ENCODE measurements at places on chromosomes 5 and 9.
A peak's percentile ranks its signal among the peaks of the same experiment; 100 is the strongest.

DNA sequence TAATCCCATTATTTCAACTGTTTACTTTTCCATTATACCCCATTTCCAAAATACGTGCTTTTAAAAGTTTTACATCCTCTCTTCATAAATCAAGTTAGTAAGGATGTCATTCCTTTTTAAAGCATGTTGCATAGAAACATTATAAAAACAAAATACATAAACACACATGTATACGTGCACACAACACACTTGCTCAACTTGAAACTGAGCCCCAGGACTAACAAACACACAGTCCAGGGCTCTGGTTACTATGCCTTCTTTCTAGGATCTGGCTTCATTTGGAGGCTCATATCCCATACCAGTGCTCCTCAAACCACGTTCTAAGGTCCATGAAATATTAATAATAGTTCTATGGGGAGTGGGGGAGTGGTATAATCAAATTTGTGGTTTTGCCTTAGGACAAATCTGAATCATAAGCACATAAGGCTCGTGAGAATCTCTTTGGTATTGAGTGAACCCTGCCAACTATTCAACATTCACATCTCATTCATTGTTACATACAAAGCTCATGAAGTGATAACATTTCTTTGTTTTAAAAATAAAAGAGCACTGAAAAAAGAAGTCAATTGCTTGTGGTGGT lies 55.2 kb downstream of the NFIB start:
- DNase-seq, result no peak

GRCh38 chr5:146744068-146744745 lies 134.3 kb downstream of the PPP2R2B start:
- no peak for DNase-seq

DNA sequence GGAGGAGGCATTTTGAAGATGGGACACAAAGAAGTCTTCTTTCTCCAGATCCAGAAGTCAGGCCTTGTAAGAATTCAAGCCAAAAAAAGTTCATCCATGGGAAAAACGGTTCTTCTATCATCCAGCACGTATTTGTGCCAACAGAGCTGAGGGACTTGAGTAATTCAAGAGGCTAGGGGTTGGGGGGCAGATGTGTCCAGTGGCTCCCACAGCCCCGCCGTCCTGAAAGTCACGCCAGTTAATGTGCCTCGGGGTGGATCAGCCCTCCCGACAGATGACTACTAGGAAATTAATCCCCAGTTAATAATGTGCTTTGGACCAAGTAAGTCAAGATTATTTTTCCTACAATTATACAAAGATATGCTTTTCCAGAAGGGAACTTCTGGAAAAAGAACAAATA lies 23.4 kb downstream of the NREP start:
- DNase-seq, result no peak

GRCh38 chr9:82722561-82722960 lies 340.4 kb downstream of the RASEF start:
- no peak for DNase-seq

DNA sequence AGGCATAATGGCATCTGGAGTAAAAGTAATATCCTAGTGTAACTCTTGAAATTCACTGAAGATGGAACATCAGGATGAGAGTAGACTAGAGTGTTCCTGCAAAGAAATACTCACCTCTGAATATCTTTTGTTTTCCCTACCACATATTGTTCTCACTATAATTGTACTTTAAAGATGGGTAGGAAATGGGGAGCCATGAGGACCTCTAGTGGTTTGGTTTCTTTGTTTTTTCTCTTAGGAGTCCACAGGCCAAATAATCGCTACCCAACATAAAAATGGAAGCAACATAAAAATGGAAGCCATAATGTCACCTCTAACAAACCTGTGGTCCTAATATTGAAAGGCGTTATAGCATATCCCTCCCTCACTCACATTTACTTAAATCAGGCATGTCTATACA lies 2375.8 kb downstream of the MAT2B start:
- DNase-seq, result no peak

- no peak for DNase-seq
Observed at GRCh38 chr5:139969318-139969717, 73.8 kb downstream of the NRG2 start.

DNA sequence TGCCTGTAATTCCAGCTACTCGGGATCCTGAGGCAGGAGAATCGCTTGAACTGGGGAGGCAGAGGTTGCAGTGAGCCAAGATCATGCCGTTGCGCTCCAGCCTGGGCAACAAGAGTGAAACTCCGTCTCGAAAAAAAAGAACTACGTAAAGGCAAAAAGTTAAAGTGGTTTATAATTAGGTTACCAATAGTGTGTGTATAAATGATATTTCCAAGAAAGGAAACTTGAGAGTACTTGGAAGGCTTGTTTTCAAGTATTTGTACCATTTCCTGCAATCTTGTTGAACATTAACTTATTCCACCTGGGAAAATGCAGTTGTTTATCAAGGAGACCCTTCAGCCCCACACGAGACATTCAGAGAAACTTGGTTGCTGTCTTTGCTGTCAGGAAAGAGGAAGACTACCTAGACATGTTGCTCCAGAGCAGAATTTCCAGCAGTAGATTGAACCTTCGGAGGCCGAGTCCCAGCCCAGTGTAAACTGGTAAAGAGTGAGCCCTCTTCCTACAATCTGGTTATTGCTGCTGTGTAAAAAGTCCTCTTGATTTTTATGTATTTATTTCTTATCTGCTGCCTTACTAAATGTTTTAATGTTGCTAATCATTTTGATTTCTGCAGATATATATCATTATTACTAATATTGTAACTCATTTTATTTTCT lies 30.1 kb downstream of the STXBP1 start:
- no peak for DNase-seq

- DNase-seq, result no peak
Observed at GRCh38 chr5:135608761-135609443, 30.1 kb upstream of the CXCL14 start.

DNA sequence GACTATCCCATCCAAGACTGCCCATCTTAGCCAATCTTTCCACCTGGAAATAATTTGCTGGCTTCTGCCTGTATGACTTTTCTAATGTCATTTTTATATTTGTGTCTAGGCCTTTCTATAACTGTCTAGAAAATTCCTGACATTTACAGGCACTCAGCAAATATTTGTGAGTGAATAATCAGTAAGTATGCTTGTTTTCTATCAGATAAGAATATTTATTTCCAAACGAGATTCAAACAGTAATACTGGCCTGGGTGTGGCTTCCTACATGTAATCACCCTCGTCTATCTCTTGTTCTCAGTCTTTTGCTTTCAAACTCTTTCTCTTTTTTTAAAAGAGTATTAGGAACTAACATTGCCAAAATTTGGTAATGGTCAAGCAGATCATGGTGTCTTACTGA lies 466.2 kb downstream of the RAB3C start:
- DNase-seq, result no peak

DNA sequence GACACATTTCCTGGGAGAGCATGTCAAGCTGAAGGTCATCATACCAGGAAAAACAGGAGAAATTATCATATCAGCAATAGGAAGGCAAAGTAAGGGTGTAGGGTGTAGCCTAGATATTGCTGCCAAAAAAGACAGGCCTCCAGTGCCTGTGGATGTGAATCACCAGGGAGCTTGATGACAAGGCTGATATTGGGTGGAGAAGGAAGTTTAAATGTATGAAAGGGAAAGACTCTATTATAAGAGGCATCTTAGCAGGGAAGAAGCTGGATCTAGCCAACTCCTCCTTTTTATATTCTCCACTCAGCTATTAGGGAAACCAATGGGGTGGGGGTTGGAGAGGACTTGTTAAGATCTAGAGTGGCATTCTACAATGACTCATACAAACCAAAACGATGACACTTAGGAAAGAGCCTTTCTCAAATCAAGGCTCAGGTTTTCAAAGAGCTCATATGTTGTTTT lies 13.4 kb upstream of the TXNDC8 start:
- no peak for DNase-seq

DNA sequence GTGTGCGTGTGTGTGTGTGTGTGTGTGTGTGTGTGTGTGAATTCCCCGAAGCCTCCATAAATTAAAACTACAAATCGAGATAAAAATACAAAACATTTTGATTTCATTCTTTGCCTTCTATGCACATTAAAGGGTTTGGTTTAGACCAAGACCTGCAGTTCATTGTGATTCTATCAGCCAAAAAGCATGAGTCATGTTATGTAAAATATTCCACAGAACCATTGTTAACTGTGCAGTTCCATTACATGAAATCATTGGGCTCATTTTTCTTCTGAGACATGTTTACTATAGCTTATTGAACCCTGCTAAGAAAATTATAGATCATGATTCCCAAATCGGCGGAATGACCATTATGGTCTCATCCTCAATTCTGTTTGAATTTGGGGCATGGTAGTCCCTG lies 11.7 kb downstream of the CAVIN4 start:
- no peak for DNase-seq

DNA sequence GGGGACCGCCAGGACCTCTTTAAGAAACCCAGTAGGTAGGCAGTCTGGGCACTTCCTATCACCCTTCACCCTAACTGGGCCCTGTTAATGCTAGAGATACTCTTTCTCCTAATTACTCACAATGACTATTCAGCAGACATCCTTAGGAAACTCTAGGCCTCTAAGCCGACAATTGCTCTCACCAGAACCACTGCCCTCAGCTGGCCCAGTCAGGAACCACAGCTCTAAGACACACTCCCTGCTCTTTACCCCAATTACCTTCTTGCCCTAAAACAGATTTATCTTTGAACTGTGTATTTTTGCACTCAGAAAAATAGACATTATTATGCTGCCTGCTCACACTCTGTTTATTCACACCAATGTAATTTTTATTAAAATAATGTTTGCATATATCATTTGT lies 432.6 kb upstream of the SLC30A5 start:
- no peak for DNase-seq

DNA sequence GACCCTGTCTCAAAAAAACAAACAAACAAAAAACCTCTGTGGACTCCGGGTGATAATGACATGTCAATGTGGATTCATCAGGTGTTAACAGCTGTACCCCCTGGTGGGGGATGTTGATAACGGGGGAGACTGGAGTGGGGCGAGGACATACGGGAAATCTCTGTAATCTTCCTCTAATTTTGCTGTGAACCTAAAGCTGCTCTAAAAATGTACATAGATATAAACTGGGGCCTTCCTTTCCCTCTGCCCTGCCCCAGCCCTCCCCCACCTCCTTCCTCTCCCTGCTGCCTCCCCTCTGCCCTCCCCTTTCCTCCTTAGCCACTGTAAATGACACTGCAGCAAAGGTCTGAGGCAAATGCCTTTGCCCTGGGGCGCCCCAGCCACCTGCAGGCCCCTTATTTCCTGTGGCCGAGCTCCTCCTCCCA lies 1.4 kb upstream of the CEL start:
- DNase-seq, result no peak

DNA sequence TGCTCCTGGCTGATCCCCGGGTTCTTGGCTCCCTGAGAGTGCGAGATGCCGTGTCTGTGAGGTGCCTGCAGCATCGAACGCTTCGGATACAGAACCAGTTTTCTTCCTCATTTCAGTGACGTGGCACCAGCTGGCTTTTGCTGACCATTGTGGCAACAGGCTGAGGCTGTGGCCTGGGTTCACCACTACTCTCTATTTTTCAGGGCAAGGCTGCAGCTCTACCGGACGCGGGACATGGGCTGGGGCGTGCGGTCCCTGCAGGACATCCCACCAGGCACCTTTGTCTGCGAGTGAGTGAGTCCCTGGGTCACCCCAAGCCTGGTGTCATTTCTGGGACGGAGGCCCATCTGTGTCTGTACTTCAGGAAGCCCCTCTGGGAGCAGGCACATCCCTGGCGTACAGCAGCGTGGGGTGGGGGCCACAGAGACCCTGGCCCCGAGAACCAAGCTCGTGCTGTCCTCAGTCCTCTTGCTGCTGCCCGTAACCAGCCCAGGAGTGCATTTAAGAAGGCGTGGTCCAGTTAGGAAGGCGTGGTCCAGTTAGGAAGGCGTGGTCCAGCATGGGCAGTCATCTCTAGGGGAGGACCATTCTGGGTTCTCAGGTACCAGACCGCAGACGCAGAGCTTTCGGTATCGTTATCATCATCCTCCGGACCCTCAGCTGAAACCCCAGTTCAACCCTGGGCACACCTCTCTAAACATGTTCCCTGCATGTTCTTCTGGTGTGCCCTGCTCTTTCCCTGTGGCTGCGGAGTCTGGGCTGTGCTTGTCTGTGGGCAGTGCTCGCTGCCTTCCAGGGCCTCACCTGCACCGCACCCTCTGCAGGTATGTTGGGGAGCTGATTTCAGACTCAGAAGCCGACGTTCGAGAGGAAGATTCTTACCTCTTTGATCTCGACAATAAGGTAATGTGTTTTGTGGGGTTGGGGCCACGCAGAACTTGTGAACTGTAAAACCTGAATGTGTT lies 60.1 kb upstream of the CACNA1B start:
- no peak for DNase-seq

GRCh38 chr5:150444770-150445169 lies 4.8 kb downstream of the RPS14 start:
- no peak for DNase-seq

- no peak for DNase-seq
Observed at GRCh38 chr9:6055216-6055615, 39.8 kb upstream of the RANBP6 start.

DNA sequence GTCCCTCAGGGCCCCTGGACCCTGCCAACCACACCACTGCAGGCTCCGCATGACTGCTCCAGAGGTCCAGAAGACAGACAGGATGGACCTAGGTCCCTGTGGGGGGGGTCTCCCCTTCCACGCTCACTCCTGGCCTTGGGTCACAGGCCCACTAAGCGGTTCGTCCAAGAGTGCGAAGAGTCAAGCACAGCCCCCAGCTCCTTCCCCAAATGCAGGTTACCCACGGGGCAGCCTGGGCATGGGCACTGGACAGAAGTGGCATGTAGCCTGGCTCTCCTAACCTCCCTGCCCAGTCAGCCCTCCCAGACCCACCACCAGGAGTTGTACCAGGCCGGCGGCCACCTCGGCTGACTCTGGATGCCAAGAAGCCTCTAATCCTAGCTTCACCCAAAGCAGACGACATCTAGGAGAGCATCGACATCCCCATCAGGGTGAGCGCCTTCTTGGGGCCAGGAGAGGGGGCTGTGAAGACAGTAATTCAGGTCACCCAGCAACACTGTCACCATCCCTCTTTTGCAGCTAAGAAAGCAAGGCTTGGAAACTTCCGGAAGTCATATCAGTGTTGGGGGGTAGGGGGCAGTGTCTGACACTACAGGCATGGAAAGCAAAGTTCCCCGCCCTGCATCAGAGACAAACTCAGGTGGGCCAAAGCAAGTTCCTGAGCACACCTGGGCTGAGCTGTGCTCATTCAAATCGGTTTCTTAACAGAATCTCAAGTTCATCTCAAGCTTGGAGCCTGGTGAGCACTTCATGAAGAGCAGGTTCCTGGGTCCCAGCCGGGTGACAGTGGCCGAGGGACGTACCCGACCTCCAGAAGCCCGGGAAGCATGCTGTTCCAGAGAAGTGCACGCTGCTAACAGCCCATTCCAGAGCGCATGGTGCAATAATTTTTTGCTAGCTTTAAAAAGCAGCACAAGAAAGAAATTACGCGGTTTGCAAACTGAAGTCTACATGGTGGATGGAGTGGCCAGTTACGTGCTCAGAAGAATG lies 68.7 kb downstream of the SEMA4D start:
- no peak for DNase-seq

- no peak for DNase-seq
Observed at GRCh38 chr9:20749496-20750198, 65.6 kb downstream of the FOCAD start.

- no peak for DNase-seq
Observed at GRCh38 chr5:95382801-95383200, 8.4 kb upstream of the FAM81B start.

- no peak for DNase-seq
Observed at GRCh38 chr5:42596817-42597216, 159.8 kb upstream of the CCDC152 start.

GRCh38 chr9:113511856-113512761 lies 48.6 kb downstream of the RGS3 start:
- peak; percentile 64 for DNase-seq

- no peak for DNase-seq
Observed at GRCh38 chr9:118961857-118962256, 407.4 kb downstream of the BRINP1 start.
